ENCODE measurements at places on chromosomes 5 and 9.

- DNase-seq, result no peak
Measured at GRCh38 chr9:37761511-37761910, 7.9 kb downstream of the TRMT10B start.

DNA sequence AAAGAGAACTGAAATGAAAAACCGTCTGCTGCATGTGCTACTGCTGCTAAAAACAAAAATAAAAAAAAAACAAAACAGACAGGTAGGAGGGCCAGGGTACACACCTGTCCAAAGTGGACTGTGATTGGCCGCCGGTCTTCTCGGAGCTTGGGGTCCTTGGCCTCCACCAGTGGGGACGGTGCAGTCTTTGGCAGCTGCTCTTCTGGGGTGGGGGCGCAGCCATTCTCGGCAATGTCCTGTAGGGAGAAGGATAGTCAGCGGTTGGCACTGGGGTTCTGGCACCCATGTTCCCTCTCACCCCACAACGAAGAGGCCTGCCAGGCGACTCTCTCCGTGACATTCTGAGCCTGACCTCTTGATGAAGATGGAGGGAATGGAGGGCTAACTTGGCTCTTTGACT lies 84.3 kb downstream of the CRB2 start:
- DNase-seq, result no peak

GRCh38 chr9:121349009-121349408 lies 21.0 kb downstream of the STOM start:
- no peak for DNase-seq

- DNase-seq, result no peak
Measured at GRCh38 chr9:107025260-107026035, 162.5 kb downstream of the ZNF462 start.

GRCh38 chr5:14854799-14855198 lies 16.8 kb downstream of the ANKH start:
- DNase-seq, result no peak

GRCh38 chr5:115995351-115995750 lies 33.1 kb downstream of the LVRN start:
- no peak for DNase-seq
